Hematopoietic multipotent progenitor cell (in vitro differentiated cells): ENCODE measurements at places on chromosomes 7 and 10.
A peak's percentile ranks its signal among the peaks of the same experiment; 100 is the strongest.

DNA sequence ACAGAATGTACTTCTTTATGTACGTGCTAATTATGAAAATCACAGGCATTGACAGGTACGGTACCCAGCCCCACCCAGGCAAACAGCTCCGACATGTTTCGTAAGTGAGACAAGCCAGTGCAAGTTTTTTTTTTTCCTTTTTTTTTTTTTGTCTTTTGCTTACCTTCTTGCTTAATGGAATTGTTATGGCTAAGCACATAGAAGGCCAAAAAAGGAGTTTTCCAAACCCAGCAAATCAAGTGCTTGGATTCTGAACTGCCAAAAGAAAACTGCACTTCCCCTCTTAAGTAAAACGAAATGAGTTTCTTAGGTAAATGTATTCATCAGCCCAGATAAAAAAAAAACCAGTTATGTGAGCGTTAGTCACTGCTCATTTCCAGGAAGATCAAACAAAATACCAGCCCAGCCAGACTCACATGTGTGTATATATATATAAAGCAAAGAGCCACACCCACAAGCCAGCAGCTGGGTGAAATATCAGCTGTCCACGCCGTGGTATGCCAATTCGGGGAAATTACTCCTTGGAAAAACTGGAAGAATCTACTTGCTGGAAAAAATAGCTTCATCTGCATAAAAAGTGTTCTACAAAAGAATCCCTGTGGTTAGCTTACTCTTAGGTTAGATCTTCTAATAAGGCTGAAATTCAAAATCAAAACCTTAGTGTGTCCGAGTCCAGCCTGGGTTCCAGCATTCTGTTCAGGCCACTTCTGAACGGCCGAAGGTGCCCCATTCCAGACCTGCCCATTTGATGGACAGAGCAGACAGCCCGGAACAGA, 8.0 kb downstream of the KLF6 start:
- no peak for DNase-seq

- no peak for DNase-seq
Observed at GRCh38 chr10:30736685-30737232, 107.2 kb upstream of the LYZL2 start.

DNA sequence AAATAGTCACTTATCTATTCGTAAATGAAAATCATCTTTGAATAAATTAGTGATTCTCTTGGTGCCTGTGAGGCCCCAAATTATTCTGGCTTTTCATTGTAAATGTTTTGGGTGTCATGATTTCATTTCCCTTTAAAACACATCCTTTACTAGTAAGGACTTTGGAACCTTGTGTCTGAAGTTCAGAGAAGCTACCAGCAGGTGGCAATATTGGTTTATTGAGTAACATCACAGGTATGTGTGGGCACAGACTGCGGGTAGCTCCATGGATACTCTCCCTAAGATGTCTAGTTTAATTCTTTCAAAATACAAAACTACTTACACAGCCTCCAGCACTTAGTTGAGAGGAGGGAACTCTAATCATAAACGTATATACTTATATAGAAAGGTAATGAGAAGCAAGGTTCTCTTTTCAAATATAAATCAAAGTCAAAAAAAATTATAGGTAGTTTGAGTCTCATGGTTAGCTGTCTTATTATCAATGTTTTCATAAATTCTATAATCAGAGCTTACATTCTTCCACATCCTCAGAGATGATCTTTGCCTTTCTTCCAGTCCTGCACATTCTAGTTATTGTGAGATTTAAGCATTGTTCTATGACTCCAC, 449.6 kb downstream of the GRM8 start:
- DNase-seq: peak; percentile 19

DNA sequence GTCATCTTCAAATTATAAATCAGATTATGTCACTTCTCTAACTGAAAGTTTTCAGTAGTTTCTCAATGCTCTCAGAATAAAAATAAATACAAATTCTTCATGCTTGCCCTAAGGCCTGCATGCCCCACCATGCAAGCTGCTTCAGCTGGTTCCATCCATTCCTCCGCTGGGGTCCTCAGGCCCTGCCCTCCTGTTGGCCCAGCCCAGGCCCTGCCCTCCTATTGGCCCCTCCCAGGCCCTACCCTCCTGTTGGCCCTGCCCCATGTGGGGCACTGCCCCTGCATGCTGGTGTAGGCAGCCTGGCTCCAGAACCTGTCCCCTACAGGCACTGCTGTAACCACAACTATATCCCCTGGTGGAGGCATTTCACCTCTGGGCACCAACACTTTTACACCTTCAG, 109.3 kb upstream of the TCERG1L start:
- no peak for DNase-seq

- no peak for DNase-seq
Observed at GRCh38 chr7:41855798-41856197, 152.9 kb upstream of the INHBA start.

DNA sequence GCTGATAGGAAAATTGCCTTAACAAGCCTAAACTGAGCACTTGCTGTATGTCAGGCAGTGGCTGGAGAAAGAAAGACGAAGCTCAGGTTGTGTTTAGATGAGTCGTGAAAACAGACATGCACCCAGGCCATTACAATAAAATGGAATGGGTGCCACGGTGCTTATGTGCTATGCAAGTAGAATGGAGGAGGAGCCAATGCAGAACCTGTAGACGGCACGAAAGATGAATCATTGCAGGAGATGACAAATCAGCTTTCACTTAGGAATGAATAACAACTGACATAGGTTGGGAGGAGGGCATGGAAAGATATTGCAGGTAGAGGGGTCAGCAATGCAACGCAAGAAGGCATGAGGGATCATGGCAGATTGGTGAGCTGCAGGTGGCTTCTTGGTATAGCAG, 61.2 kb upstream of the ARHGAP21 start:
- no peak for DNase-seq
